ENCODE measurements at places on chromosomes 3 and 15.

- no peak for DNase-seq
Observed at GRCh38 chr3:32109256-32109655, 2.8 kb downstream of the GPD1L start.

- no peak for DNase-seq
Observed at GRCh38 chr15:34892963-34893591, 76.5 kb downstream of the AQR start.

DNA sequence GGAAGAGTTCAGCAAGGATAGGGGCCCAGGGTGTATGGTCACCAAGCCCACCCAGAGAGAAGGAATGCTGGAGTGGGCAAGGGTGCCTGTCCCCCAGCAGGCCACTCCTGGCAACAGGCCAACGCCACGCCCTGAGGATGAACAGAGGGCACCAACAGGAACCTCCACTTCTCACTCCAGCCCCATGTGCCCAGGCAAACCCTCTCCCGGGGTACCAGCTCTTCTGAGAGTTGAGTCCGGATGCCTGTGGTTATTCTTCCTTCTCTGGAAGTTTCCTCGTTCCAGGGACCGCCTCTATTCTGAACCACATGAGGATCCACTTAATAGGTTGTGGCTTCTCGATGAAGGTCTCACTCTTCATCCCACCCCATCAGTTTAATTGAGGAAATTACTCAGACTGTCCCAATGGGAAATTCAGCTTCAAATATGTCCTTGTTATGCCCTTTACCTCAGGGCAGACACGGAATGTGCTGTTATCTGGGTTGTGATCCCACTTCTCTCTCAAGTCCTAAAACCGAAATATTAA, 114.3 kb downstream of the LIPC start:
- DNase-seq = no peak

- no peak for DNase-seq
Observed at GRCh38 chr3:37825744-37826400, 35.8 kb upstream of the CTDSPL start.

GRCh38 chr3:22594990-22595389, 608.1 kb upstream of the UBE2E2 start:
- no peak for DNase-seq

- no peak for DNase-seq
Observed at GRCh38 chr3:37237252-37237651, 62.9 kb upstream of the LRRFIP2 start.

DNA sequence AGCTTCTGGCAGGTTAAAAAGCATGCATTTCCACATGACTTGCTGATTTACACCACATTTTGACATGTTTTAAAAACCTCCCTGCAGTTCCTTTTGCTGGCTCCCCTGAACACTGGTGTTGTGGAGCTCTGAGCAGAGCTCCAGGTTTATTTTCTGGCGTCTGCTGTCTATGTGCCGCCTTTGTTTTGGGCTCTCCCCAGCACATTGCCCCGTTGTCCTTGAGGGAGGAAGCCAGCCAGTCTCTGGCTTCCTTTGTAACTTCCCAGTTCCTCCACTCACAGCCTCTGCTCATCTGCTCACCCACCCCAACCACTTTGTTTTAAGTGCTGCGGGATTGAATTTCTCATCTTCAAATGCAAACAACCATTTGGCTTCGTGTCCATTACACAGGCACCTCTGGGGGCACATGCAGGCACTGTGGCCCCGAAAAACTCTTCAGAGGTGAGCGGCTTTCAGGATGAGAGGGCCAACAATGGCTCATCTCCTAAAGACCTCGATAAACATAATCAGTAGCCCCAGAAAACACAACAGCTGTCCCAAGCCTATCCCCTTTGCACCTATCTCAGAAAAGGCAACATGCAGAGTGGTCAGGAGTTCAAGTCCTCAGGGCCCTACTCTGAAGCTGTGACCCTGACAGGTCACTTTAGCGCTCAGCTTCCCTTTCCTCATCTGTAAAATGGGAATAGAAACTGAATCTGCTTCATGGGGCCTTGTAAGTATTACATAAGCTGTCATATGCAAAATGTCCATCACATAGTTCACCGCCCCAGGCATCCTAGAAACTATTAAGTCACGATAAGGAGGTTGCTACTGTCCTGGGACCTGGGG, 1.3 kb upstream of the MEF2A start:
- no peak for DNase-seq

DNA sequence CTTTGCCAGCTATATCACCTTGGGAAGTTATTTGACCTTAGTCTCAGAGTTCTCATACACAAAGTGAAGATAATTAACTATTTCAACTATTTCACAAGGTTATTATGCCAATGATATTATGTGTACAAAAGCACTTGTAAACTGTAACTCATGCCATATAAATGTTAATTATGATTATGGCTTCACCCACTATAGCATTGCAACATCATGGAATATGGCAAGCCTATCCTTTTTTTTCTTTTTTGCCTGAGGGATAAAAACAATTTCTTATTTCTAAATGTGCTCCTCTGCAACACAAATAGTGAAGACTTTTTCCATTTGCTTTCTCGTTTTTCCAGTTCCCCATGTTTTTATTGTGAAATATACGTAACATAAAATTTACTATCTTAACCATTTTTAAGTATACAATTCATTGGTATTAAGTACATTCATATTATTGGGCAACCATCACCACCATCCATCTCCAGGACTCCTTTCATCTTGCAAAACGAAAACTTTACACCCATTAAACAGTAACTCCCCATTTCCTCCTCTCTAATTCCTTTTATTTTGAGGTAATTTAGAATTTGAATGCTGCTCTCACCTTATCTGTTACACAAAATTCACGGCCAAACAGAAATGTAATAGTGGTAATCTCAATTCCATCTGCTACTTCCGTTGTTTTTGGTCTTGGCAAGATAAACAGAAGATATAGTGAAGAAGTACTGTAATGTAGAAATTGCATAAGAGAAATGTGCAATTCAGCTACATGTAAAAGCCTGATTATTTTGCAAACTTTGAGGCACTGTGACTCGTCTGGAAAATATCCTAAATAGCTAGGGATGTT, 46.3 kb downstream of the NANOGP8 start:
- DNase-seq = no peak

- DNase-seq = no peak
Observed at GRCh38 chr3:139547666-139548065, 8.1 kb upstream of the RBP1 start.

- DNase-seq = no peak
Observed at GRCh38 chr15:62770752-62771151, 271.8 kb upstream of the TPM1 start.

DNA sequence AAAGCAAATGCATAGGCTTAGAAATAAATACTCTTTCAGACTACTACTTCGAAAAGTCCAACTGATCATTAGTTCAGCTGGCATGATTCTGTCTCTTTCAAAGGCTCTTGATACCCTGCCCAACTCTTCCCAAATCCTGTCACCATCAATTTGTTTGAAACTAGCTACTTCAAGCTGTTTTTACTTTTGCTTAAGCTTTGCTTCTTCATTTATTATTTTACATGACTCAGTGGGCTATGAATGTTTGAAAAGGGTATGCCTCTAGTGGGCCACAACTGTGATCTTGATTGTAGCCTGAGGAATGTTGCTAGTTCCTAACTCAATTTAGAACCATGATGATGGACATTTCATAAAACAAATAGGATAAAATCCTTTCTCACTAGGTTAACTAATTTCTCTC, 340.8 kb downstream of the NAALADL2 start:
- DNase-seq = no peak

DNA sequence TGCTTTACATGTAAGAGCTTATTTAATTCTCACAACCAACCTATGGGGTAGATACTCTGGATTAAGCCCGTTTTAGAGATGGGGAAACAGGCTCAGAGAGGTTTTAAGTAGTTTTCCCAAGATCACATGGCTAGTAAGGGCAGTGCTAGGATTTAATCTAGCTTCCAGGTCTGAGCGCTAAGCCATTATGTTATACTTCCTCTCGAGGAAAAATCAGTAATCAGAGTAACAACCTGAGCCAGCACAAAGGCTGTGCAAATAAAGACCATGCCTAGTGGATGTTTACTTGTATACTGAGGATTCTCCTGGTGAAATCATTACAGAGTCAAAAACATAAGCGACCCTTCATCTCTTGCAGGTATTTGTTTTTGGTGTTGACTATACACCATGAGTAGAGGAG, 9.0 kb downstream of the FSTL1 start:
- DNase-seq = no peak

- no peak for DNase-seq
Observed at GRCh38 chr3:188590557-188590956, 436.6 kb downstream of the LPP start.

- DNase-seq = no peak
Observed at GRCh38 chr15:25939122-25939521, 76.0 kb upstream of the ATP10A start.

GRCh38 chr3:59381282-59381681, 331.5 kb upstream of the CFAP20DC start:
- DNase-seq = no peak

- DNase-seq = no peak
Observed at GRCh38 chr3:114691871-114692270, 398.0 kb downstream of the TIGIT start.

GRCh38 chr3:171878461-171879225, 35.5 kb downstream of the TMEM212 start:
- no peak for DNase-seq

DNA sequence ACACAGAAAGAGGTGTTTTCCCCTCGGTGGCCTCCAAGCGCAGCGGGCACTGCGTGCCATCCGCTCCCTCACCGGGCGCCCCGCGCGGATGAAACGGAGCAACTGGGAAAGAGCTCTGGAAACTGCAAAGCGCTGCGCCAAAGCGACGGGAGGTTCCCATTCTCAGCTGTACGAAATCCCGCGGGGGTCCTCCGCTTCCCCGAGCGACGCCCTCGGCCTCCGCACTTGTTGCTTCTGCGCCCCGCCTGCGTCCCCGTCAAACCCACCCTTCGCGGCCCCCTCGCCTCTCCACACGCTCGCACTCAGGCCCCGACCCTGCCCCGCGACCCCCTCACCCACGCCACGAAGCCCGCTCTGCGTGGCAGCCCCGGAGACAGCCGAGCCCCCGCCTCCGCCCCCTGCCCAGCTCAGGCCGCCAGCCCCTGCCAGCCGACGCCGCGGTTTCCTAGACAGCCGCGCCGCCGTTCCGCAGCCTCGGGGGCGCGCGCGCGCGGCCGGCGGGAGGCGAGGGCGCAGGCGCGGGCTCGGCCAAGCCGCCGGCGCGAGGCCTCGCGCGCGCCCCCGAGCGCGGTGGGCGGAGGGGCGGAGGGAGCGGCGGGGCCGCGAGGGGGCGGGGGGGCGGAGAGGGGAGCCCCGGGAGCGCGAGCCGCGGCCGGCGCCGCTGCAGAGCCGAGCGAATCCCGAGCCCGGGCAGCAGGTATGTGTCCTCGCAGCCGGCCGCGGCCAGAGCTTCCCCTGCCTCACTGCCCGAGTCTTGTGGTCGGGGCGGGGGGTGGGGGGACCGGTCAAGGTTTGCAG, at the start of gene TMEM266:
Gene TMEM266, plus strand, starts transcription at position 666 of the 798 bp plus-strand sequence. CDS start 74,279 bp downstream, outside the sequence.
- DNase-seq = no peak

DNA sequence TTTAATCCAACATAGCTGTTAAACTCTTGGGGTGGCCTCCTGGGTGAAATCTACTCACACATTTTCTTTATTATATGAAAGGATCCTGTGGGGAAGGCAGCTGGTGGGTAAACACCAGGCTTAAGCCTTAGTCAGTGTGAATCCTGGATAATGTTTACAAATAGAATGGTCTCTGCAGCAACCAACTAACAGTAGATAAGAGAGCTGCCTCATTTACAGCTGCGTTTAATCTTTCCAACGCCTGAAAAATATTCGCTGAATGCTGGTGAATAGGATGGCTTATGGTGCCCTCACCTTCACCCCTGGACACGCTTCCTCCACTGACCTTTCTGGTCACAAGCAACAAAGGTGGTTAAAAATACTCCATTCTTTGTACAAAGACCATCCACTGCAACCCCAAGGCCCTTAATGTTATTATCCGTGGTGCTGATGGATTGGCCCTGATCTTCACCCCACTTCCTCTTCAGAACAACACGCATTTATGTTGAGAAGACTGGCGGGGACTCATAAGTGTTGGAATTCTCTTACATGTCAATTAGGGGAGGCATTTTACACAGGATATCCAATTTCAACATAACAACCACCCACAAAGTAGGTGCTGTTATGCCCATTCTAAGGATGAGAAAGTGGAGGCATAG, 120.0 kb upstream of the FRMD4B start:
- DNase-seq = no peak

DNA sequence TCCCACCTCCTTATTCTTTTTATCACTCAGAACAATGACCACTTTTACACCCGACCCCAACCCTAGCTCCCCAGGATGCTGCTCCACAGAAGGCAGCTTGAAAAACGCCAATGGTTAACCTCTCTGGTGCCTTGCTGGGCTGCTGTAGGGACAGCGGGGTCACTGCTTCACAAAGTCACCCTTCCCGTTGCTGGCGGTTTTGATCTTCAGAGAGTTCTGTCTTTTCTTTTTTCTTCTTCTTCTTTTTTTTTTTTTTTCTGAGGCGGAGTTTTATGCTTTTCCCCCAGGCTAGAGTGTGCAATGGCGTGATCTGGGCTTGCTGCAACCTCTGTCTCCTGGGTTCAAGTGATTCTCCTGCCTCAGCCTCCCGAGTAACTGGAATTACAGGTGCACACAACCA, 20.7 kb downstream of the CEP19 start:
- DNase-seq = no peak

DNA sequence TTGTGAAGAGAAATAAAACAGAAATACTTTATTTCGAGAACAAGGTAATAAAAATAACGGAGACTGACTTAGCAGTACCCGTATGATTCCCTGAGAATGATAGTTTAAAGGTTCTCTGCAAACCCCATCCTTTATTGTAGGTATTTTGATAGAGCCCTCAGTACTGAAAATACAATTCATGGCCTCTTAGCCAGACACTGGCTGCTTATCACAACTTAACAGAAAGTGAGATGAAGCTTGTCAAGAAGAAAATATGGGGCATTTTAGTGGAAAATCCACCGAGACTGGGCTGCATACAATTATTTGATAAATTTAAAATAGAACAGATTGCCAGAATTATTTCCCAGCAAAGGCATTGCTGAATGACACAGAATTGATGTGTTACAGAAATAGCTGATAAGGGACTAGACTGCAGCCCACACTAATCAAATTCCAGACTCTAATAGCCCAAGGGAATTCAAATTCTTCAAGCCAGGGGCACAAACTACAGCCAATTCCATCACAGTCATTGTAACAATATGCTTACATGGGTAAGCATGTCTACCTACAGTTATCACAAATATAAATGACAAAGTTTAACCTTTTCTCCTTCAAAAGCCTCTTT, 521.9 kb downstream of the PLOD2 start:
- DNase-seq = no peak

DNA sequence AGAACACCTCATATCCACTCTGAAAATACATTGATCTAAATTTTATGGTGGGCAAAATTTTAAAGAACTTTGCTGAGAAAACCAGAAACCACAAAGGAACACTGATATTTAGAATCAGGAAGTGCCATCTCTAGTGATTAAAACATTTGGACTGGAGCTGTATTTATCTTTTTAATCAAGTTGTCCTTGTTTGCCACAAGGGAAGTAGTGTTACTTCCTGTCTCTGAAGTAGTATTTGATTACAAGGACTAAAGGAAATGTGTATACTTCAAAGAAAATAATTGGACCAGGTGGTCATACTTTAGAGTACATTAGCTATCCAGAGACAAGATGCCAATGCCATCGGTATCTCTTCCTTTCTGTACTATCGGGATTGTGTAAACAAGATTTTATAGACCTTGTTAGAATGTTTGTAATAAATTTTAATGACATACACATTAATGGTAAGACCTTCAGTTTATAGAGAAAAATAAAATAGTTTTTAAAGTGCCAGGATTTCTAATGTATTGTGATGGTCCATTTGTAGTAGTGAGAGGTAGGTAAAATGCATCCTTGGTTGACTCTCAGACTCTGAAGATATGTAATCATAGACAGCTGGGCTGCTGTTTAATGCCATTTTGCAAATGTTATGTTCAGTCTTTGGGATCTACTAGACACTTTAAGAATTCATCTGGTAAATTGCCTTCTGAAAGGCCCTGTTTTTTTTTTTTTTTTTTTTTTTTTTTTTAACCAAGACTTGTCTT, 131.9 kb downstream of the B3GALNT1 start:
- DNase-seq = no peak
